ENCODE measurements at places on chromosomes 3 and 15. TPM values are rescaled to one million over a fixed set of nuclear protein-coding genes. Genes with fewer than 3 reads are reported as not detected.

Gene SERPINI2
- total RNA-seq = not detected

Gene DAZL
- total RNA-seq = not detected

Gene CEMIP
- 53.2 TPM for total RNA-seq

Gene ABHD6
- total RNA-seq = 6.1 TPM

Gene DOCK3
- 0.14 TPM for total RNA-seq

Gene PPP1R2
- 39.2 TPM for total RNA-seq

Gene BOC
- 7.0 TPM for total RNA-seq

Gene MGLL
- total RNA-seq = 144 TPM

Gene LRRK1
- total RNA-seq = 12.2 TPM

Gene CCDC80
- total RNA-seq = 422 TPM

Gene GOLGA6L10
- total RNA-seq = 0.39 TPM

Gene FAM81A
- not detected for total RNA-seq

Gene LYZL4
- total RNA-seq = not detected

Gene CPNE9
- not detected for total RNA-seq

Gene VPS18
- total RNA-seq = 27.7 TPM

Gene NANOGP8
- not detected for total RNA-seq

Gene FGF12
- total RNA-seq = not detected

Gene TMC3
- not detected for total RNA-seq

Gene RHOV
- total RNA-seq = 0.34 TPM

DNA sequence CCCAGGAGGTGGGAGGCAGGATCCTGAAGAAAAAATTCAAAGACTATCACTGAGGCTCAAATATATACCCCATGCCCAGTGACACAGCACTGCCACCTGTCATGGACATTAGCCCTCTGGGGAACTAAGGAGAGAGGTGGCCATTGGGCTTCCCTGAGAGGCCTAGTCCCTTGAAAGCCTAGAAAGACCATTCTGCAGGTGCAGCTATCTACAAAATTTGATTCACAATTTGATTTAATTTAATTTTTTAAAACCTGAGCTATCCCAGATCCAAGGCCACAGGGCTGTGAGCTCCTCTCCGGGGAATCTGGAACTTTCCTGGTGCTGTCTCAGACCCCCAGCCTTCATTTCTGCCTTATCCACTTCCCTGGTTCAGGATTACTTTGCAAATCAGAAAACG is 16.9 kb upstream of the KLHL24 start:
- DNase-seq = no peak

DNA sequence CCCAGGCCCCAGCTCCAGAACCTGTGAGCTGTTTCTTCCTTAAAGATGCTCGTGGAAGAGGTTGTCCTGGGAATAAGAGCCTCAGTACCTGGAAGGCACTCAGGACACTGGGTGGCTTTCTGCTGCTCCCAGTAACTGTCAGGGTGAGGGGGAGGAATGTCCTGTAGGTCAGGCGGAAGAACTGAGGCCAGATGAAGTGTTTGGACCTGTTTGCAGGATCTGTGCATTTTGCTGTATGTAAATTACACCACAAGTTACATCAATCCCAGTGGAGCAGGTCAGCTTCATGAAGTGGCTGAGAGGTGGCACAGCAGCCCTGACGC is 27.1 kb downstream of the HDAC11 start:
- DNase-seq = no peak

DNA sequence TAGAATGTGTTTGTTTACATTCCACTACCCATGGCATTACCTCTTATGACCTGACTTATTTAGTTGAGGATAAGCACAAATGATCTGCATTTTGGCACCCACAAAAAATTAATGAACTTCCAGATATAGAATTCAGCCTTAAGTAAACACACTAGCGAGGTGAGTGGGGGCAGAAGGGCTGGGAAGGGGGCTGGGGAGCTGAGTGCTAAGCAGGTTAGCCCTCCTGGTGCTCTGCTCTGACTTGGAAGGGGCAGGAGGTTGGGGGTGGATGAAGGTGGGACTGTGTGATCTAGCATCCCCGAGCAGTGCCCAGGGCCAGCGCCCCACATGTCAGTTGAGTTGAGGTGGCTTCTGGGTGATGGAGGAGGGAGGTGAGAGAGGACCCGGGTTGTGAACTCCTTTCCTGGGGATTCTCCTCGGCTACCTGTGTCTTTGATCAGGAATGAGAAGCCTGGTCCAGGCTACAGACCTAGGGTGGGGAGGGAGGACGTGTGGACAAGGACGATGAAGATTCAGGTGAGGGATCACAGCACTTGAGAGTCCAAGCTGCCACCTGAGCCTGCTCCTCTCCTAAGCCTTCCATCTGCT is 178.6 kb upstream of the SMAD3 start:
- DNase-seq = no peak

DNA sequence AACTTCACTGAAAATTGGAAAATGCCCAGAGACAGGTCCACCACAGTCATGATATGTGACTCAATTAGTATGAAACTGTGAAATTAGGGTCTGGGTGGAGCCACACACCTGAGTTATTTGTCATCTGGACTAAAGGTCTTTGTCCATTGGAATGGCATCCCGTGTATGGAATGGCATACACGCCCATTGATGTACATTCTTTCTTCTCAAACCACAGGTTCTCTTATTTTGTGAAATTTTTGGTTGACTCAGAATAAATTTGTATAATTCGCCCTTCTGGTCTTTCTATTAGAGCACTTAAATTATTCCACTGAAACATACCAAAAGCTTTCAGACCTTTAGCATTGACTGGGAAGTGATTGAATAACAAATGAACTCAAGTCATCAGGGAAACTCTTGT is 66.8 kb upstream of the UBE2E1 start:
- DNase-seq = peak; percentile 11

DNA sequence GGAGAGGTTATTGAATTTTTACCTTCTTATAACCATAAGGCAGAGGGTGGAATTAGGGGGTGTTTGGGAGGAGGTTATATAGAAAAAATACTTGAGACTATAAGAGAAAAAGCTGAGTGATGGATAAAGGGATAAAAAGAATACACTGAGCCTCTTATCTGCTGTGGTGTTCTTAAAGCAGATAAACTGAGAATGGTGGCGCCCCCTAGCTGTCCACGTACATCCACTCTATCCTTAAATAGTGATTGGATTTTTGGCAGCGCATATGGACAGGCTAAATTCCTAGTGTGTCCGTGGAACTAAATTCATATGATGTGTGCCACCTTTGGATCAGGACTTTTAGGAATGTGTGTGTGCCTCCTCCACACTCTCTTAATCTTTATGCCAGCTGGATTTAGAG is 121.1 kb downstream of the OXSM start:
- no peak for DNase-seq

GRCh38 chr3:130853581-130853980 is 40.3 kb upstream of the ATP2C1 start:
- no peak for DNase-seq

GRCh38 chr3:50227390-50228183 is 8.4 kb upstream of the GNAI2 start:
- peak; percentile 84 for DNase-seq

DNA sequence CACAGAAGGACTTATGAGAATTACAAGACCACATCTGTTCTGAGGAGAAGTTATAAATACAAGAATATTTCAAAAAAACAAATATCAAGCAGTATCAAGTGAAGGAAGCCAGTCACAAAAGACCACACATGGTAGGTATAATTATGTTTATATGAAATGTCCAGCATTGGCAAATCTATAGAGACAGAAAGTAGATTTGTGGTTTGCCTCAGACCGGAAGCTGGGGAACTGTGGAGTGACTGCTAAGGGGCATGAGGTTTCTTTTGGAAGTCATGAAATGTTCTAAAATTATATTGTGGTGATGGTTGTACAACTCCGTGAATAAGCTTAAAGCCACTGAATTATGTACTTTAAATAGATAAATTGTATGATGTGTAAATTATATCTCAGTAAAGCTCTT is 136.9 kb downstream of the FRMD5 start:
- no peak for DNase-seq

- DNase-seq = no peak
Observed at GRCh38 chr15:59360896-59361295, 11.8 kb downstream of the MYO1E start.

DNA sequence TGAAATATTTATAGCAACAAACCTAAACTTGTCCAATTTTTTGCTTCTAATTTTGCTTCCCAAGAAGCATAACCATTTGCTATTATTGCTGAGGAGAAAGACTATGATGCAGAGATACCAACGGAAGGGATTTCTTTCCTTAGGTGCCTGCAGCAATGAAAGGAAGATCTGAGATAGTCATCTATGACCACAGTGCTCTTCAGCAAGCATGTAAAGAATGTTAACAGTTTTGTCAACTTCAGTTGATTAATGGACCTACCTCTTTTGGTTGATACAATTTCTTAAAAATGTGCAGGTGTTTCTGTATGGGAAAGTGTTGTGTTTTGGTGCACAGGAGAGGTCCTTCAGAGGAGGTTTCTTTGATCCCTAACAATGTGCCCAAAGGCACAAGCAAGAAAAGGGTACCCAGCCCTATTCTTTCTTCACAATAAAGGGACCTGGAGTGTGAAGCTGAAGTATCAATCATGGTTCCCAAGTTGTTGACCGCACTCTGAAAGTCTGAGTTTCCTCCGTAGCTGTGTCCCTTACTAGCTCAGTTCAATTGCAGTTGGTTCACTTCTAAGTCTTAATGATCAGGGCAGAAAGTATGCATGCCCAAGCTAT is 307.7 kb upstream of the KCNH8 start:
- DNase-seq = no peak

- DNase-seq = no peak
Observed at GRCh38 chr3:60912142-60912541, 339.1 kb downstream of the FHIT start.

- DNase-seq = no peak
Observed at GRCh38 chr3:120852412-120852811, 55.6 kb upstream of the STXBP5L start.

- DNase-seq = no peak
Observed at GRCh38 chr3:22451501-22451900, 700.5 kb upstream of the ZNF385D start.

GRCh38 chr3:11523572-11524101 is 120.1 kb downstream of the VGLL4 start:
- DNase-seq = no peak

GRCh38 chr3:64224826-64225610 is at the start of gene PRICKLE2:
TSS of gene PRICKLE2 (minus strand) at chr3:64225466. CDS start at chr3:64198927, 26,539 bp downstream.
- DNase-seq = peak; percentile 96

GRCh38 chr3:126528800-126529541 is 5.0 kb downstream of the CHST13 start:
- DNase-seq = no peak

- no peak for DNase-seq
Observed at GRCh38 chr15:19944261-19944888, 597.2 kb downstream of the GOLGA6L6 start.

DNA sequence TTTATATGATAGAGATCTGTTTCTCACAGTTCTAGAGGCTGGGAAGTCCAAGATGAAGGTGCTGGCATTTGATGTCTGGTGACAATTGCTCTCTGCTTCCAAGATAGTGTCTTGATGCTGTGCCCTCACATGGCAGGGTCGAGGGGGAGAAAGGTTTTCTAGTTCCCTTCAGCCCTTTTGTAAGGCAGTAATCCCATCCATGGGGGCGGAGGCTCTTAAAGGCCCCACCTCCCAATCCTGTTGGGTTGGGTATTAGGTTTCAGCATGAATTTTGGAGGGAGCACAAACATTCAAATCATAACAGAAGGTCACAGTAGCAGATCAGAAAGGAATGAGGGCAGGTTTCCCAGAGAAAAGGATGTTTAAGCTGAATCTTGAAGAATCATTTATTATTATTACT is 601.7 kb upstream of the ZNF717 start:
- no peak for DNase-seq

- DNase-seq = no peak
Observed at GRCh38 chr15:75237316-75237982, 20.7 kb upstream of the GOLGA6C start.

DNA sequence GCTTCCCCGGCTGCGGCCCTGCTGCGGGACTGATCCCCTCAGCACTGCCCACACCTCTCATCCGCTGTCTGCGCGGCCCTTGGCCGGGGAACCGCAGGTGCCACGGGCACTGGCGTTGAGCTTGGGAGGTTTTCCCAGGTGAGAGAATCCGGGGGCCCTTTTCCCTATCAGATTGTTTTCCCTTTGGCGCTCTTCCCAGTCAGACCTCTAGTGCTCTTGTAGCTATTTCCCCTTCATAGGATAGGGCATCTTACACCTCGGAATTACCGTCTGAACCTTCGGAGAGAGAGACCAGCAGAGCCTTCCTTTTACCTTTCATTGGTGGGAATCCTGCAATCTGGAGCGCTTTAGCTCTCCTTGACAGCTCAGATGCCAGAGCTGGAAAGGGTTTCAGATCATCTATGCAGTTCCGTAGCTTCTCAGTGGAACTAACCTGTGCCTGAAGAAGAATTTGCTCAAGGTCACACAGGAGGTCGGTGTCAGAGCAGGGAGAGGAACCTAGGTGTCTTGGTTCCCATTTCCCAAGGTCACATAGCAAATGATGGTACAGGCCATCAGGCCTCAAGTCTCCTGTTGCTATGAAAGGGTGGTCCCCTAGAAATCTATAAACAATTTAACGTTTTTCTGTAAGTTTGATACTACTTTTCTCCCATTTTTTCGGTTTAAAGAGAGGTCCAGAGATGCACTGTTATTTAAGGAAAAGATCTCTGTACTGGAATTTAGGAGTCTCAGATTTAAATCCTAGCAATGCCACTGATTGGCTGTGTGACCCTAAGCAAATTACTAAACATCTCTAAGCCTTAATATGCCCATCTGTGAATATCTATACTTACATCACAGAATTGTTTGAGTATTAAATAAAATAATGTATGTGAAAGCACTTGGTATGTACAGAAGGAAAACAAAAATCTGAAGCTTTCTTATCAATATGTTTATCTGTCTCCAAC is 916 bp downstream of the IDH3A start:
- DNase-seq = no peak

GRCh38 chr15:25985165-25985564 is 122.0 kb upstream of the ATP10A start:
- DNase-seq = no peak

DNA sequence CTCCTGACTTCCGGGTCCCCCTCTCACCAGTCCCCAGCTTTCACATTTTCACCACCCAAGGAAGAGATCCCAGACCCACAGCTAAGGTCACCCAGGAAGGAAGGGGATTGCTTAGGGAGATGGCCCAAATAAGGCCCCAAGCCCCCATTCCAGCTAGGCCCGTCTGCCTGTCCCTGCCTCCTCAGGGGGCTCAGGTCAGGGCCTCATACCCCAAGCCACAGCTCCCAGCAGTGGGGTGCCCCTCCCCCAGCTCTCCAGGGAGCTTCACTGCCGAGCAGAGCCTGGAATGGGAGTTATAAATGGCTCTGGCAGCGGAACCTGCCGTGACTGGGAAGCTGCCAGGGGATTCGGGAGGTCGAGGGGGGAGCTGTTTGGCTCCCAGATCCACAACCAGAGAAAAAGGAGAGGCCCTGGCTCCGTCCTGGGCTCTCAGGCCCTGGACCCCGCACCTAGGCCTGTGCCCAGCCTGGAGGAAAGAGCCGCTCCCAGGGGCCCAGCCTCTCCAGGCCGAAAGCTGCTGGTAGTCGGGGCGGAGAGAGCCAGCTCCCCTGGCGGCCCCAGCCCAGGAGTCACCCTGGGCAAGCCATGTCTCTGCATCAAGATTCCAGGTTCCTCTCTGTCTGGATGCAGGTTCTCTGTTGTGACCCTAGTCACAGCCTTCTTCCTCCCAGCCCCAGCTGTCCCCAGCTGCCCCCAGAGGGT is 550 bp downstream of the CCDC9B start:
- peak; percentile 26 for DNase-seq

All from HFFc6 (cell line).